ENCODE measurements at places on chromosomes 3 and 15.
A peak's percentile ranks its signal among the peaks of the same experiment; 100 is the strongest.

DNA sequence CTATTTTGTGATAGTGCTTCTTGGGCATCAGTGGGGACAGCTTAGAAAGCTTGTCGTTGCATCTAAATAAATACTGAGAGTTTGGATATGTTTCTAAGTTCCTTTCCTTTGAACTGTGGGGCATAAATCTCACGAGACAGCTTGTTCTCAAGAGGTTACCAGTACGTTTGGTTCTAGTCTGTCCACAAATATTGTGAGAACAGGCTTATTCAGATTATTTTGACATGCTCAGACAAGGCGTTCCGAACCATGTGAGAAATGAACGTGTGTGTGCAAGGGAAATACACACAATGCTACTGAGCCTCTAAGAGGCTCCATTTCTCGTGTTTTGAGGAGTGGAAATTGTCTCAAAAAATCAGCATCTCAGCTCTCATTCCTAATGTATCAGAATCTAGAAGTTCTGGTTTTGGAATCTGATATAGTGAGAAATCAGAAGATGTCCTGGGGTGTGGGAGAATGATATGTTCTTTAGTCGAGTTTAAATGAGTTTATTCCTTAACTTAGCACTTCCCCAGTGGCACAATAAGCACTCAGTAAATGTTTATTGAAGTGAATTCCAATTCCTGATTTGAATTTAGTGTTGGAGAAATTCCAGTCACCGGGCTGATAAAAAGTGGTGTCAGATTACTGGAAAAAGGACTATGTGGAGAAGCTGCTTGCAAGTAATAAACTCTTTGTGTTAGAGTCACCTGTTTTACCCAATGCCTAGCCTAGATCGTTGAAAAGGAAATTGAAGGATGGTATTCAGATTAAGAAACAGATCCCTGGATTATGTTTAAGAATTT lies 481.5 kb downstream of the LPP start:
- DNase-seq: no peak

DNA sequence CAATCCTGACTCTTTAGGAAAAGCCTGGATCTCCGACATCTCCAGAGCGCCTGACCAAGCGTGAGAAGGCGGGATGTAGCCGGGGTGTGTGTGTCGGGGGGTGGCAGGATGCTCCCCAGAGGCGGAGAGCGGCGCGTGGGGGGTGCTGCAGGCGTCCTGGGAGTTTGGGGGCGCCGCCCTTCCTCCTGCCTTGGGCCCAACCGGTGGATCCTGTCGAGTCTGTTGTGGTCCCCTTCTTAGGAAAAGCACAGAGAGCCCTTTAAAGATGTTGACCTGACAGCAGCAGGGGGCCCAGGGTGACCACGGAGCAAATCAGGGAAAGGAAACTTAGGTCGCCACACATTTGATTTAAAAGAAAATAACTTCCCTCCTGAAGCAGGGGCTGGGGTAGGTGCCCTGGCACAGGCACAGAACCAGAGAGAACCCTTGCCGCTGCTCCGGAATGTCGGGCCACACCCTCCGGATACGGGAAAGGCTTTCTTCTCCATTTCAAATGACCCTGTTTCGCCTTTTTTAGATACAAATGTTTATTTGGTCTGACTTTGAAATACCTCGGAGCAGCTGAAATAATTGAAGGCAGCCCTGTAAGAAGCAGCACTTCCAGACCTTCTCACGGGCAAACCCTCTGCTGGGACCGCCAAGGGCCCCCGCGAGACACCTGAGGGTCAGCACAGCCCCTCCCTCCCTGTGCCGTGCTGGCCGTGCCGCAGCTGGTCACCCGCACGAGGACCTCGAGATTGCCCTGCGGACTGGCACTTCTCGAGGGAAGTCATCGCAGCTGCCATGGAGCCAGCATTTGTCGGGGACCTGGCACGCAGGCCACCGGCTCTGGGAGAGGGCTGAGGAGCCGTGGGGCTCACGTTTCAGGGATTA lies 102.9 kb upstream of the KLF13 start:
- no peak for DNase-seq

GRCh38 chr3:182710557-182711157 lies 82.6 kb upstream of the ATP11B start:
- DNase-seq: peak; percentile 41

- DNase-seq: no peak
Observed at GRCh38 chr3:24278543-24278942, 216.1 kb downstream of the THRB start.

DNA sequence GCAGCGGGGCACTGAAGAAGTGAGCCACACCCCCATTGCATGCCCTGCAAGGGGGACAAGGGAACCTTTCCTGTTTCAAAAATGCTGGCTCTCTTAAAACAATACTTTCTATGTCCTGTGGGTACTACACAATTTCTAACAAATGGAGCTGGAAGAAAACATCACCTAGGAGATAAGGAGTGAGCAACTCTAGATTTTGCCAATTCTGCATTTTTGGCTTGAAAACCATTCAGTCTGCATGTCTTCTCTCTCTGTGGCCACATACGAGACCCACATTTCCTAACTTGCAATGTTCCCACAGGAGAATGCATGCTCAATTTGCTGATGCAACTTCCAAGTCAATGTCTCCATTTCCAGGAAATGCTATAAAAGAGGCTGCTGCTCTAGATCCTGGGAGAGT lies 662.0 kb downstream of the SQOR start:
- no peak for DNase-seq

DNA sequence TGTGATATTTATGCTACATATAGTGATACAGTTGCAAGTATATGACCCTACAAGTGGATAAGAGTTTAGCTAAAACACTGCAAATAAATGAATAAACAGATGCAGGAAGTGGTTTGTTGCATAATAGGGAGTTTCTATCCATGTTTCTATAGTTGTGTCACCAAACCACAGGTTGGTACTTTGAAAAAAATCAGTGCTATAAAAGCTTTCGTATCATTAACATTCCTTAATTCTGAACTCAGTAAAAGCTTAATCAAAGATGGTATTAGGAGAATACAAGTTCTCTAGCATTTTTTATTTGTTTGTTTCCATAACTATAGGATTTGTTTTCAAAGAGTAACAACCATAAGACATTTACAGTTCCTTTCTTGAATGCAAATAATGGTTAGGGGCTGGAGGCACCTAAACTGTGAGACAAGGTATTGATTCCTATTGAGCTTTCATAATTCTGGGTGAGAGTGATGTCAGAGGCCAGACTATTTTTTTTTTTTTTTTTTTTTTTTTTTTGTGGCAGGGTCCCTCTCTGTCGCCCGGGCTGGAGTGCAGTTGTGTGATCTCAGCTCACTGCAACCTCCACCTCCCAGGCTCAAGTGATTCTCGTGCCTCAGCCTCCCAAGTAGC lies 29.6 kb downstream of the CPOX start:
- DNase-seq: peak; percentile 8

- DNase-seq: no peak
Observed at GRCh38 chr15:81052046-81052445, 51.3 kb downstream of the TLNRD1 start.

DNA sequence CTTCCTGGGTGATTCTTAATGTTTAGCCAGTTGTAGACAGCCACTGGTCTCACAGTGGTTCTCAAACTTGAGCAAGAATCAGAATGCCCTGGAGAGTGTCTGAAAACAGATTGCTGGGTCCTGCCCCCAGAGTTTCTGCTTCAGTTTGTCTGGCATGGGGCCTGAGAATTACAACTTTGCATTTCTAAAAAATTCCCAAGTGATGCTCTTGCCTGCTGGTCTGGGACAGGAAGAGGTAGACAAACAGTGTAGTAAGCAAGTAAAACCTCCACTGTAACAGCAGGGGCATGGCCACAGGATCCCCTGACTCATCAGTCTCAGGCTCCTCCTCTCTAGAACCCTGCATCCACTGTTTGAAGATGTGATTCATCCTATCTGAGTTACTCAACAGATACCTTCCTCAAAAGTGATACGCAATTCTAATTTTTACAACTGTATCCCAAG lies 36.5 kb downstream of the DZIP1L start:
- peak; percentile 14 for DNase-seq

DNA sequence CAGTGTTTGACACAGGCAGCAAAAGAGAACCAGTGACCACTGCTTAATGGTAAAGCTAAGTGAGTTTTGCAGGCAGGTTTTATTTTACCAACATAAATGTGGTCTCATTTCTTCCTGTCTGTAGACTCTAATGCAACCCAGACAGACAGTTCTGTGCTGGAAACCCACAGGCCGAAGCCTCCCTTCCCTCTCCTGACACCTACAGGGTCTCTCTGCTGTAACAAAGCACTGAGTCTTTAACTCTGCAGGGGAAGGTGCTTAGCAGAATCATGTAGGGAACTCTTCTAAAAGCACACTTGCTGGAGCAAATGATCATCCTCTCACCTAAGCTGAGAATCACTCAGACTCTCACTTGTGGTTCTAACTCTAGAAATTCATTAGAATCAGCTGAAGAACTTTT lies 200.3 kb downstream of the KBTBD8 start:
- DNase-seq: no peak

GRCh38 chr3:57958642-57959422 lies 49.4 kb upstream of the FLNB start:
- peak; percentile 64 for DNase-seq

GRCh38 chr3:138271189-138271794 lies 58.4 kb downstream of the NME9 start:
- DNase-seq: no peak

GRCh38 chr15:83581381-83581780 lies 72.5 kb upstream of the ADAMTSL3 start:
- DNase-seq: no peak

All from LoVo (cell line).